WERI-Rb-1 (cell line): ENCODE measurements at places on chromosomes 5 and 9.
A peak's percentile ranks its signal among the peaks of the same experiment; 100 is the strongest.

GRCh38 chr5:93053825-93054224 is 527.2 kb downstream of the NR2F1-AS1 start:
- no peak for DNase-seq

DNA sequence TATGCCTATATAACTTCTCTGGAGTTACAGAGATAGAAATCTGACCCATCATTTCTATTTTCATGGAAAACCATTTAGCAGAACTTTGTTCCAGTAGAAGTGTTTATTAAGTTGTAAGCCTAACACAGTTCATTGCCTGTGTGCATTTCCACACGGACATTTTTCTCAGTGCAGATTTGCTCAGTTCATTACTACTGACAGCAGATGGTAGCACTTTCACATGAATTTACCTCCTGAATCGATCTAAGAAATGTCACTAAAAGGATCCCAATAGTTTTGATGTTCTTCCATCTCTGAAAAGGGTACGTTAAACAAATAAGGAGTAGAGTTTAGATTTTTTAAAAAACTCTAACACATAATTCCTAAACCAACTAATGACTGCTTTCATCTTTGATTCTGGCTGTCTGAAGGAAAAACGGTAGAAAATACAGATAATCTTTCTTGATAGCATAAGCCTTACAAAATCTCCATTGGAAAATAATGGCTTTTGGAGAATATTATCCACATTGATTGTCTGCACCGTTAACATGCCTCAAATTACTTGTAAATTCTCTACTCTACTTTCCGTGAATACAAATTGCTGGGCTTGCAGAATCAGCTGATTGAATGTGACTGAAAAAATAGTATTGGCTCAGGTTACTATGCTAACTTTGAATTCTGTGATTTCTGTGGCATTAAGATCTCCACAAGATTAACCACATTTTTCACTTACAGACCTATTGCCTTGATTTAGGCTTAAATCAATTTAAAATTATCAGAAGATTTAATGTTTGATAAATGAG is 33.1 kb downstream of the RPS23 start:
- no peak for DNase-seq

- no peak for DNase-seq
Observed at GRCh38 chr5:75190227-75190626, 46.5 kb downstream of the ANKRD31 start.

GRCh38 chr5:147057051-147057450 is 177.8 kb upstream of the STK32A start:
- DNase-seq, result no peak

GRCh38 chr5:128572051-128572929 is 34.2 kb upstream of the FBN2 start:
- no peak for DNase-seq

DNA sequence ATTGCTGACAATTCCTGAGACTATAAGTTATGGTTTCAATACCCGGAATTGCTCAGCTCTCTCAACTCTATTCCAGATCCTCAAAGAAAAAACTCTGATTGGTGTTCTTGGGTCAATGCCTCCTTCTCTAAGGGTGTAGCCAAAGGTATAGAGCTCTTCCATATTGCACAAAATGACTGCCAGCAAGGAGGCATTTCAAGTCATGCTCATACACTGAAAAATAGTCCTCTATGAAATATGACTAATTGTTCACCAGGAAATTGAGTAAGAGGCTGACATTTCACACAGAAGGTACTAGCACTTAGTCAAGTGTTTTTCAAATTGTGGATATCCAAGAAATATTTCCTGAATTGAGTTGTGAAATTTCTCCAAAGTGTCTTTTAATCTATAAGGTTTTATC is 111.1 kb upstream of the KLF9 start:
- DNase-seq, result no peak

GRCh38 chr5:71640408-71640807 is 53.3 kb downstream of the MCCC2 start:
- no peak for DNase-seq

GRCh38 chr5:177472460-177473442 is 683 bp downstream of the DBN1 start:
- peak; percentile 57 for DNase-seq

GRCh38 chr9:133385452-133385851 is 9.3 kb downstream of the STKLD1 start:
- DNase-seq, result no peak

DNA sequence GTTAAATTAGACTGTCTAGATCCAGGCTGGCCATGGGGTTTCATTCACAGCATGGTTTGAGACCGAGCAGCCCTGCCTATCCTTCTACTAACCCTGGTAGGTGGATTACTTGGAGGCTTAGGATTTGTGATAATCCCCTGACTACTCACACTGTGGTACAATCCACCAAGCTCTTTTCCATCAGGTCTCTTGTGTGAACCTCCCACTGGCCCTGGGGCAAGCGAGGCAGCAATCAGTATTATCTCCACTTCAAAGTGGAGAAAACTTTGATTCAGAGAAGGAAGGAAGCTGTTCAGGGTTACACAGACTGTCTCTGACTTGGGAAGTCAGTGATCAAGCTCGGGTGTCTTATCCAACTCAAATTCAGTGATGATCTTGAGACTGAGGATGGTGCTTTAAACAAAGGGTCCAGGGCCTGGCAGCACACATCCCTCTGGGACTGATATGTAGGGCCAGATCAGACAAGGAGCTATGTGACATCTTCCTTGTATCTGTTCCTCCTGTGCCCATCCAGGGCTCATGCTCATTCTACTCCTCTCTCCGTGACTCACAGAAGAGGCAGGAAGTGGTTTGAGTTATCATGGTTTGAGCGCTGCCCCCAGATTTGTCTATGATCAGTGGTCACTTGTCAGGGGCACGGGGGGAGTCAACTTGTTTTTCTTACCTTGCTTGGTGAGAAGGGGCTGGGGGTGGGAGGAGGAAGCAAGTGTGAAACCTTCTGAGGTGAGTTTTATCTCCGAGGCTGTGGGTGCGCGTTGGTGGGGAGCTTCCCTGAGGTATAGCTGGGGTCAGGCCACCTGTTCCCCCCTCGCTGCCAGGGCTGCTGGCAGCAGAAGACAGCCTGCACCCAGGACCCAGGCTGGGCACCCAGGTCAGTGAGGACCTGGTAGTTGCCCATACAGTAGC is 48.6 kb downstream of the RGS3 start:
- peak; percentile 91 for DNase-seq

DNA sequence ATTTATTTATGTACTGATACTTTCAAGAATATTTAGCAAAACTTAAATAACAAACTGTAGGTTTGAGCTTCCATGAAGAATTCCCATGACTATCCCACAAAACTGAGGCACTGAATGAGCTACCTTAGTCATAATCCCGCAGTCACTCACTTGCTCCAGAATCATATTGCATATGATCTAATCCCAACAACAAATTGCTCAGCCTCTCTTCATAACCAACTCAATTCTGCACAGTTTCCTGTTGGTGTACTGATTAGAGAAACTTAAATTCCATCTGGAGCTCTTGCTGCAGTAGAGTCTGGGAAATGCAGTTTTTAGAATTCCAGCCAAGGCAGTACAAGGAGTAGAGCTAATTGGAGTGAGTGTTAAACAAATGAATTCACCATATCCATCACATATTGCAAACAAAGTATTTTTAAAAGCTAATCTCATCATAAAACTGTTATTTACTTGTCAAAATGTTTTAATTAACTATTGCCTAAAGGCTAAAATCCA is 35.7 kb upstream of the CDH18 start:
- no peak for DNase-seq

- no peak for DNase-seq
Observed at GRCh38 chr5:34833090-34833489, 5.9 kb upstream of the TTC23L start.
